Right ventricle myocardium inferior (tissue), 1 donor: ENCODE measurements at places on chromosomes 2 and 18. TPM values are rescaled to one million over a fixed set of nuclear protein-coding genes. Genes with fewer than 3 reads are reported as not detected.

The CRYGC gene
- not detected for total RNA-seq

The MC5R gene
- total RNA-seq = not detected

DNA sequence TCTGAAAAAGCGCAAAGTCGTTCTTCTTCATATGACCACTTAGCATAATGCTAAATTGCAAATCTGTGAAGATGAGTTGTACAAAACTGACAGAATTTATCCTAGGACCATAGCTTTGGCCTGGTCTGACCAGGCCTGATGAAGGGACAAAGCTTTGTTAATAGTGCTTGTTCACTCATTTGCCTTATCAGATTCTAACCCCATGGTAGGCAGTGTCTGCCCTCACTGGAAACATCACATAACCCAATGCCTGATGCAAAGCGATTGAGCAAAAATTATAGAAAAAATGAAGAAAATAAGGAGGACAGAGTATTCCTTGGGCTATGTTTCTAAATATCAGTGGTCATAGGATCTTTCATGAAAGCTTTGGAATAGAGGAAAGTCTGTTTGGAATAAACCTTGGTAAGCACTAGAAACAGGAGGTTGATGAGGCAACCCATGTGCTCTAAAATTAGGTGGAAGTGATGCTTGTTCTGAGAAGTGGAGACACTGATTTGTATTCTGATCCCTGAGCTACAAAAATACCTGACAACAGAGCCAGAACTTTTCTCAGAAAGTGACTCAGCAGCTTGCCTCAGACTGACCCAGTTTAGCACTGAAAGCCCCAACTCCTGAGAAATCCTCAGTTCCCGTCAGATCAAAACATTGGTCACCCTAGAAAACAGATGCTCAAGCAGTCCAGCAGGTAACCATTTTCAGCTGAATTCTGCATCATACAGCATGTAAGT is 131.4 kb upstream of the MAPRE2 start:
- DNase-seq = no peak

The CNNM3 gene
- total RNA-seq = 13.3 TPM

DNA sequence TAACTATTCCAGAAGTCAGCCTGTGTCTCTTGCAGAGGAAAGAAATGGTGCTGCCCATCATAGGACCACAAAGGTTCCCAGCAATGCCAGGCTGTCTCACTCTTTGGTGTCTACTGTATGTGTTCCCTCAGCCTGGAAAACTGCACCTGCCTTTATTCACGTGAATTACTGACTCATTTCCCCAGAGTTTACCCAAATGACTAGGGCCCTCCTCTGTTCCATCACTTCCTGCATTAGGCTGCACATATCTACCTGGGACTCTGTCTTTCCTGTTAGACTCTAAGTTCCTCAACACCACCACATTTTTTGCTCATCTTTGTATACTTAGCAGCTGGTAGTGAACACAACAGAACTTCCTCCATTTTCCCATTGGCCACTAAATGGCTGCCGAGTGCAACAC is 188.3 kb downstream of the FHOD3 start:
- DNase-seq = no peak

The FAM117B gene
- 2.4 TPM for total RNA-seq

- no peak for DNase-seq
These were observed 205.8 kb upstream of the NCKAP5 start for GRCh38 chr2:133773854-133774653.
